Mammary epithelial cell (primary cell): ENCODE measurements at places on chromosomes 1 and 21. TPM values are rescaled to one million over a fixed set of nuclear protein-coding genes. Genes with fewer than 3 reads are reported as not detected.

WNT2B gene
- total RNA-seq, result 1.2 and 1.4 TPM in 2 replicates

SZT2 gene
- 47.5 and 50.1 TPM in 2 replicates for total RNA-seq

LRRC38 gene
- not detected in 2 replicates for total RNA-seq

UMODL1 gene
- under 0.01 TPM for total RNA-seq

ELF3 gene
- total RNA-seq, result 10.3 TPM

COL8A2 gene
- 0.94 and 1.0 TPM in 2 replicates for total RNA-seq

SPRR3 gene
- total RNA-seq, result not detected

RUNX3 gene
- total RNA-seq, result 0.13 and 0.42 TPM in 2 replicates

SMCP gene
- not detected for total RNA-seq

KANK4 gene
- 32.2 TPM for total RNA-seq

OLFML3 gene
- total RNA-seq, result 0.83 TPM

LCE1D gene
- total RNA-seq, result not detected in 2 replicates

LAMC1 gene
- 164 TPM for total RNA-seq

FAM89A gene
- total RNA-seq, result 16.7 and 24.1 TPM in 2 replicates

KRTAP6-1 gene
- not detected for total RNA-seq

TINAGL1 gene
- total RNA-seq, result 334 and 433 TPM in 2 replicates

SLC5A9 gene
- total RNA-seq, result not detected in 2 replicates

NPPB gene
- not detected in 2 replicates for total RNA-seq

AMY1C gene
- not detected in 2 replicates for total RNA-seq

RGS1 gene
- not detected for total RNA-seq

FCRL1 gene
- not detected in 2 replicates for total RNA-seq

MSH4 gene
- 0.17 TPM for total RNA-seq

CCDC17 gene
- 1.8 TPM for total RNA-seq

LRRC71 gene
- not detected for total RNA-seq

TBX15 gene
- total RNA-seq, result 0.17 TPM

LCE3D gene
- not detected for total RNA-seq

AADACL3 gene
- not detected for total RNA-seq

DRAXIN gene
- 0.05 and 0.07 TPM in 2 replicates for total RNA-seq

SLFNL1 gene
- 0.12 and 0.16 TPM in 2 replicates for total RNA-seq

APCS gene
- total RNA-seq, result not detected

EPS8L3 gene
- not detected in 2 replicates for total RNA-seq

WNT3A gene
- total RNA-seq, result not detected

PPFIA4 gene
- 2.4 and 8.2 TPM in 2 replicates for total RNA-seq

FTCD gene
- 0.50 TPM for total RNA-seq

PRAMEF20 gene
- not detected for total RNA-seq

RNU1-1 gene
- under 0.01 TPM for total RNA-seq

MPL gene
- total RNA-seq, result 0.49 TPM in 1 of 2 replicates, not detected in the other

GBP7 gene
- not detected in 2 replicates for total RNA-seq

ODF2L gene
- 55.2 TPM for total RNA-seq

DCST1 gene
- not detected in 2 replicates for total RNA-seq

PTAFR gene
- total RNA-seq, result 5.6 and 10.9 TPM in 2 replicates

ARHGAP29 gene
- total RNA-seq, result 100 and 156 TPM in 2 replicates

SLC45A3 gene
- 1.7 and 4.3 TPM in 2 replicates for total RNA-seq

HUNK gene
- 0.17 TPM for total RNA-seq

MEF2D gene
- total RNA-seq, result 34.3 and 41.0 TPM in 2 replicates

DPYD gene
- total RNA-seq, result 11.1 and 16.8 TPM in 2 replicates

CRYZ gene
- total RNA-seq, result 9.4 and 22.5 TPM in 2 replicates

SIK1 gene
- total RNA-seq, result 74.2 TPM

MATN1 gene
- not detected for total RNA-seq
